ENCODE measurements at places on chromosomes 5 and 9.

GRCh38 chr5:66617991-66618768 lies 22.0 kb downstream of the MAST4 start:
- no peak for DNase-seq

GRCh38 chr9:10649076-10649475 lies 36.3 kb upstream of the PTPRD start:
- peak; percentile 40 for DNase-seq

- no peak for DNase-seq
Observed at GRCh38 chr9:131951905-131952304, 127.8 kb downstream of the MED27 start.

DNA sequence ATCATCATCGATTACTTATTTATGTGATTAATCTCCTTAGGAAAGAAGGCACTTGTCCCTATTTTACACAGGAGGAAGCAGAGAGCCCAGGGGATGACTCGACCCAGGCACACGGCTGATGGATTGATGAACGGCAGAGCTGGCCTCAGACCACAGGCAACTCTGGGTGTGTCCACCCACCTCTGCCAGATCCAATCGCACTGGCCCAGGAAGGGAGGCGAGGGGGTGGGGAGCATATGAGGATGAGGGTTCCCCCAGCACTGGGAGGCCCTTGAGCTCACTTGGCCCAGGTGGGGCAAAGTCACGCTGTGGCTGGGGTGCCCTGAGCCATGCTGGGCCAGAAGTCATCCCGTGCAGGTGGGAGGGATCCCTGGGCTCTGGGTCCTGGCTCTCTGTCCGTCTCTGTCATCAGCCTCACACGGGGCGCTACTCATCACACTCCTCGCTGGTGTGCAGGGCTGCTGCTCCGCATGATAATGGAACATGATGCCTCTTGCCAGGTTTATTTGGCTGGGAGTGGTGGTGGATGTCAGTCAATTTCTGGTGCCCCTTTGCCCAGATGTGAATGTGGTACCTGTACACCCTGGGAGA lies 160.1 kb downstream of the GAPVD1 start:
- DNase-seq, result no peak

DNA sequence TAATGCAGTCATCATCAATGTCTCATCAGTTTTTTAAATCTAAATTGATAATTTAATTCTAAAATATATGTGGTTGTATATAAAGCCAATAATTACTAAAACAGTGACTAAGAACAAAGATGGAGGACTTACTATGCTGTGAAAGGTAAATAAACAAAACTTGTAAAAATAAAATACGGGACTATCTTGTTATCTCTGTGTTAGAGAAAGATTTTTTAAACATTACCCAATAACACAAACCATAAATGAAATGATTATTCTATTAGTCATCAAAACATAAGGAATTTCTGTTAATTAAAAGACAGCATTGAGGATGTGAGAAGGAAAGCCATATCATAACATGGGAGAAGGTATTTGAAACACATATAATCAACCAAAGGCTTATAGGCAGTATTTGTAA lies 226.2 kb upstream of the SMC2 start:
- no peak for DNase-seq

DNA sequence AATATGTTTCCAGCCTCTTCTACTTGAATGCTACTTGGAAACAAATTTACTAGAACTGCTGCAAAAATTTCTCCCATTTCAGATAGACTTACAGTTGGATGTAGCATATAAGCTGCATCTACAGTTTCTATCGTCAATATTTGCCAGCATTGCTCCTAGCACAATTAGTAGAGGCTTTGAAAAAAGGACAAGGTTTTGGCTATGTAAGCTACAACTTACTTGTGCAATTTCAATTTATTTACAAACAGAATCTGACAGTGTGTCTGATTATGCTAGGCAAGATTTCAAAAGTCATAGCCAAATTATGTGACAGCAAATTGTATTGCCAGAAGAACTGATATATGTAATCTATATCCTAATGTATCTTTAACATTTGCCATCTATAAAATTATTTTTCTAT lies 628.4 kb upstream of the FAM174A start:
- DNase-seq, result no peak

- peak; percentile 76 for DNase-seq
Observed at GRCh38 chr5:8864053-8864452, 681.8 kb downstream of the SEMA5A start.

Measured in epithelial cell of esophagus (primary cell).